ENCODE measurements at places on chromosomes 11 and 22.

GRCh38 chr11:44365616-44366015 lies 55.7 kb upstream of the ALX4 start:
- no peak for DNase-seq

DNA sequence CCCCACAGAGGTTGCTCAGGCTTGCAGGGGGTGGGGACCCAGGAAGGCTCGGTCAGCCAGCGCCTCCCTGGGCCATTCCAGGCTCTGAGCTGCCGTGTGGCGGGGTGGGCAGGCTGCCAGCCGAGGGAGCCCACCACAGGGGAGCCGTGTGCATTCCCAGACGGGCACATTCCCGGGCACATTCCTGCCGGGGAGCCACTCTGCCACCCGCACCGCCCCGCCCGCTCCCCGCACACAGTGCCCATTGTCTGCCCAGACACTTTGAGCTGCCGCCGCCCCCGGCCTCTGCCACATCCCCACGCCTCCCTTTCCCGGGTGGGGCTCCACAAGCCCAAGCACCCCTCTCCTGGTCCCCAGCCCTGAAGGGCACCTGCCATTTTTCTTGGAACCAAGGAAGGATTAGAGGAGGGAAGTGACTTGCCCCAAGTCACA lies 27.4 kb downstream of the RPL3 start:
- DNase-seq = no peak

DNA sequence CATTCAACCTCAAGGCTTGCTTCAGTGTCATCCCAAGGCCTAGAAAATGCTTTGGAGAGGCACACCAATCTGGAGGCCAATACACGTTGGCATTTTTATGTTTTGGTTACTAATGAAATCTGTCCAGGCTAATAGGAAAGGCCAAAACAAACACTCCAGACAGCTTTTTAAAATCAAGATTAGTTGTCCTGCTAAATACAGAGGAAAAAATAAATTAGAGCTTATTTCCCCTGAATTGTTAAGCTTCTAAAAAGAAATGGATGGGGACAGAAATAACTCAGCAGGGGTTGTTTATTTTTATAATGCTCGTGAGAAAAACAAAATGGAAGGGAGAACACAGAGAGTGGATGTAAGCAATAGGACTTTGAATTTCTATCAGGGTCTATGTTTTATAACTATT lies 438.5 kb upstream of the LRRC4C start:
- DNase-seq = no peak

- no peak for DNase-seq
Observed at GRCh38 chr11:66414120-66414934, 6.5 kb upstream of the NPAS4 start.

DNA sequence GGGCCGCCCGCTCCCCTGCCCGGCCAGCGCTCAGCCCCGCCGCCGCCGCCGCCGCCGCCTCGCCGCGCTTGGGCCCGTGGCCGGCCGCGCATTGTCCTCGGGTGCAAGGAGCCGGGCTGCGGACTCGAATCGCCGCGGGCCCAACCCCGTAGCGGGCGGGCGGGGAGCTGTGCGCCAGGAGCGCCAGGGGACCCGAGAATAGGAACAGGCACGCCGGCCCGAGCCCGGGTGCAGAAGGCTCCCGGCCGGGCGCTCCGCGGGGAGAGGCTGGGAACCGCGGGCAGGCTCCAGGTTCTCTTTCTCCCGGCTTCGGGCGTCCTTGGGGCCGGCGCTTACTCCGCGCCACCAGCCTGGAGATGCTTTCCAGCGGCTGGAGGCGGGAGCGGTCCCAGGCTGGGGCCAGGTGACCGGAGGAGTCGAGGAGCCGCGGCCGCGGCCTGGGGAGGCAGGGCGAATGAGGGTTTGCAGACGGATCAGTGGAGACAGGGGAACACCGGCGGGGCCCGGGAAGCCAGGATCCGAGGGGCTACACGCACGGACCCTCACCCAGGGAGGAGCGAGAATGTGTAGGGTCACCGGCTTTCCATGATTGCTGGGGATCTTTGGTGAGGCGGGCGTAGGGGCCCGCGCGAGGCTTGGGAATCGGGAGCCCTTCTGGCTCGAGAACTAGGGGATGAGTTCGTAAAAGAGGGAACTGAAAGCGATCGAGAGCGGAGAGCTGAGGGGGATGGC lies 726 bp downstream of the PKNOX2 start:
- no peak for DNase-seq

GRCh38 chr11:28169816-28170215 lies 61.6 kb downstream of the METTL15 start:
- no peak for DNase-seq

- DNase-seq = no peak
Observed at GRCh38 chr11:132127900-132128288, 757.5 kb downstream of the NTM start.

DNA sequence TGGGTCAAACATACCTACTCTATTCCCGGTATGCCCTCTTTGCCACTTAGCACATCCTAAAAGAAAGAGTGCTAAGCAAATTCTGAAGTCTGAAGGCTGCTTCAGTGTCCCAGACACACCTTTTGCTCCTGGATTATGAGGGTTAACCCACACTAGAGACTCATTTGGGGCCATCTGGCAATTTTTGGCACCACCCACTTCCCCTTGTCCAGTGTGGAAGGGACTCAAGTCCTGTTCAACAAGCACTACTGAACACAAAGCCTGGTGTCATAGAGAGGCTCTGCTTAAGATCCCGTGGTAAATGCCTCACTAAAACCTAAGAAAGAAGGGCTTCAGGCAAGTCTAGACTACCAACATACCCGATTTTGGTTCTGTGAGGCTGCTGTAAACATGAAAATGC lies 85.8 kb downstream of the SERGEF start:
- DNase-seq = no peak

DNA sequence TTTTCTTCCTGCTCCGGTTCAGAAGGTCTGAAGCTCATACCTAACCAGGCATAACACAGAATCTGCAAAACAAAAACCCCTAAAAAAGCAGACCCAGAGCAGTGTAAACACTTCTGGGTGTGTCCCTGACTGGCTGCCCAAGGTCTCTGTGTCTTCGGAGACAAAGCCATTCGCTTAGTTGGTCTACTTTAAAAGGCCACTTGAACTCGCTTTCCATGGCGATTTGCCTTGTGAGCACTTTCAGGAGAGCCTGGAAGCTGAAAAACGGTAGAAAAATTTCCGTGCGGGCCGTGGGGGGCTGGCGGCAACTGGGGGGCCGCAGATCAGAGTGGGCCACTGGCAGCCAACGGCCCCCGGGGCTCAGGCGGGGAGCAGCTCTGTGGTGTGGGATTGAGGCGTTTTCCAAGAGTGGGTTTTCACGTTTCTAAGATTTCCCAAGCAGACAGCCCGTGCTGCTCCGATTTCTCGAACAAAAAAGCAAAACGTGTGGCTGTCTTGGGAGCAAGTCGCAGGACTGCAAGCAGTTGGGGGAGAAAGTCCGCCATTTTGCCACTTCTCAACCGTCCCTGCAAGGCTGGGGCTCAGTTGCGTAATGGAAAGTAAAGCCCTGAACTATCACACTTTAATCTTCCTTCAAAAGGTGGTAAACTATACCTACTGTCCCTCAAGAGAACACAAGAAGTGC lies 661 bp upstream of the MALAT1 start:
- peak; percentile 80 for DNase-seq

DNA sequence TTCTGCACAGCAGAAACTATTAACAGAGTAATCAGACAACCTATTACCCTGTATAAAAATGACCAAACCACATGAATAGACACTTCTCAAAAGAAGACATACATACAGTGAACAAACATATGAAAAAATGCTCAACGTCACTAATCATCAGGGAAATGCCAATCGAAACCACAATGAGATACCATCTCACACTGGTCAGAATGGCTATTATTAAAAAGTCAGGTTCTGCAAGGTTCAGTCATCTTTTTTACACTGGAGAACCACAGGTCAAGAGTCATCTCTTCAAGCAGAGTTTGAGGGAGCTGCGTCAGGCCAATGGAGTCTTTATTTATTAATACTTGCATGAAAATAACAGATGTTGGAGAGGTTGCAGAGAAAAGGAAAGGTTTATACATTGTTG lies 40.4 kb downstream of the RCN1 start:
- no peak for DNase-seq

DNA sequence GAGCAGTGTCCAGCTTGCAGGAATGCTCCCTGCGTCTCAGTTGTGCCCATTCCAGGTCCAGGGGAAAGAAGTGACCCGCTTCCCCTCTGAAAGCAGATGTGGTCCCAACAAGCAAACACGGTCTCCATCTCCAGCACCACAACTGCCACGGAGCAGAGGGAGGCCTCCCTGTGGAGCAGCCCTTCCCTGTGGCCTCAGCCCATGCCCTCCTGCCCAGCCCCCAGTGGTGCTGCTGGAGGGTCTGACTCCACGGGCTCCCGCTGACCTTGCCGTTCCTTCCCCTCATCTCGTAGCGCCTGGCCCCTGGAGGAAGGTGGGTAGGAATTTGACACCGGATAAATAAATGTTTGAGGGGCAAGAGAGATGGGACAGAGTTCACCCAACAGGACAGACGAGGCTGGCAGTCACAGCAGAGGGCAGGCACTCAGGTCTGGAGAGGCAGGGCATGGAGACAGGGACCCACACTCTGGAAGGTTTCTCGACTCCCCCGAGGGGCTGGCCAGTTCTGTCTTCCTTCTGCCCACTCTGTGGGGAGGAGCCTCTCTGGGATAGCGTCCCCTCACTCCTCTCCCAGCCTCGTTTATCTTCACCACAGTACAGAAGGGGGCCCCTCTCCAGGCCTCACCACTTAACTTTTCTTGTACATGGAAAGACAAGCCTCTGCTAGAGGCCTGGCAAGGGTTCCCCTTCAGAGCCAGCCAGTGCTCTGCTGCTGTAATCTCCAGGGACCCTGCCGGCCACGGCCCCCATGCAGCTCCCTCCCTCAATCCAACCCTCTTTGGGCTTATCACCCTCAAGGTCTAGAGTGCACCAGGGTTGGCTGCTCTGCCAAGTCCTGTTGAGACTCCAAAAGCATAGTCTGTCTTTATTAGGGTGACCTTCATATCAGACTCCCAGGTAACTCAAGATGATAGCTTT lies 7.5 kb upstream of the ST3GAL4 start:
- no peak for DNase-seq

- DNase-seq = no peak
Observed at GRCh38 chr22:29263791-29264276, 3.9 kb downstream of the RHBDD3 start.

DNA sequence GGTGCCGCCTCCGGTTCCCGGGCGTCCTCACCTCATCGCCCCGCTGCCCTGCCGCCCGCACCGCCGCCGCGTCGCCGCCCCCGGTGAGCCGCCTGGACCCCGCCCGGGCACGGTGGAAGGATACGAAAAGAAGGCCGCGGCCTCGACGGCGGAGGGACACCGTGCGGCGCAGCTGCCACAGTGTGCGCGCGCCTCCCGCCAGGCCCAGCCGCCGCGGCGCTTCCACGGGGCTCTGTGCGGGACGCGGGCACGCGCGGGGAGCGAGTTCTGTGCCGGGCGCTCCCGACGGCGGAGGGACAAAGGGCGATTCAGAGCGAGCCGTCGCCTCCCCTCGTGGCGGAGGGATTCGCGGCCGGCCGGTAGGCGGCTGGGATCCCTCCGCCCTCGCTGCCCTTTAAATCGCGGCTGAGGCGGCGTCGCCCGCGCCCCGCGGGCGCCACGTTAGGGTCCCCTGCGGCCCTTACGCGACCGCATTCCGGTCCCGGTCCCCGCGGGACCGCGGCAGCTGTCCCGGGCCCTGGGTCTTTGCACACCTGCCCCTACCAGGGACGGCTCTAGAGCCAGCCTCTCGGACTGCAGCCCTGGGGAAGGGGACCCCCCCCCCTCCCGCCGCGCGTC lies 568 bp upstream of the KMT5B start:
- peak; percentile 86 for DNase-seq

DNA sequence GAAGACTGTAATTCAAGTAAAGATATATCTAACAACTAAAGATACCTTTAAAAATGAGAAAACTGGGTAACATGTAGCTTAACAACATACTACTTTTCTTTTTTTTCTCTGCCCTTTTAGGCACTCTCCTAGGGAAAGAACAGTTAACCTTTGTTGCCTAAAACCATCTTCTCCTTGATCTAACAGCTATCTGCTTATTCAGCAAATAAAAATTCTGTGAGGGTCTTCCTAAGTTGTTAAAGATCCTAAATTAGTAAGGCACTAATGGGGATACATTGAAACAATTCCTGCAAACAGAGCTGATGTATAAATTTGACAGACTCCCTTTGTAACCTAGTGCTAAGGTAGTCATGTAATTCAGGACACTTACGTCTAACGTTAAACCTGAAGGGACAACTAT lies 39.1 kb downstream of the MTMR2 start:
- no peak for DNase-seq

DNA sequence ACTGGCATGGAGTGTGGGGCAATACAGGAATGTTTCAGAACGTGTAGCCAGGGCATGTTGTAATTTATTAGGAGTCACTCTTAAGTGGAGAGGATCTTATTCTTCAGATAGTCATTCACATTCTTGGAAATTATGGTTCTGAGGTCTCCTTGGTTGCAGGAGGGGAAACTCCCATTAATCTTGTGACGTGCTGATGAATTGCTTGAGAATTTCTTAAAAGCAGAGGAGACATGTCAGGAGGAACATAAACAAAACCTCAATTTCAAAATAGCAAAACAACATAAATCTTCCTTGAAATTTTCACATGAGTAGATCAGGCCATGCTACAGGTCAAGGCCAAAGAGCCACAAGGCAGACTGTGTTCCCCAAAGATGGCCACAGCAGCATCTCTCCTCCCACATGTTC lies 50.4 kb downstream of the ADM start:
- DNase-seq = no peak

DNA sequence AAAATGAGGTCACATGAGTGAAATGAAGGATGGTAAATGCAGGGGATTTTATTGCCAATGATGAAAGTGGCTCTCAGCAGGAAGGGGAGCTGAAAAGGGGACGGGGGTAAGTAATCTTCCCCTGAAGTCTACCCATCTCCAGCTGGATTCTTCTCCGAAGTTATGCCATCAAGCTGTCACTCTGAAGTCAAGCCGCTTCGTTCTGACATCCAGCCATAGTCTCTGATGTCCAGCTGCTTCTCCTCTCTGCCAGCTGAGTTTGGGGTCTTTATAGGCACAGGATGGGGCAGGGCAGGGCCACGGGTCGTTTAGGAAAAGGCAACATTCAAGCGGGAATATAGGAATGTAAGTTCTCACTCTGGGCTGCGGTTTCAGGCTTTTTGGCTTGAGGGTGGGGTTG lies 181.9 kb upstream of the ANO3 start:
- DNase-seq = no peak

DNA sequence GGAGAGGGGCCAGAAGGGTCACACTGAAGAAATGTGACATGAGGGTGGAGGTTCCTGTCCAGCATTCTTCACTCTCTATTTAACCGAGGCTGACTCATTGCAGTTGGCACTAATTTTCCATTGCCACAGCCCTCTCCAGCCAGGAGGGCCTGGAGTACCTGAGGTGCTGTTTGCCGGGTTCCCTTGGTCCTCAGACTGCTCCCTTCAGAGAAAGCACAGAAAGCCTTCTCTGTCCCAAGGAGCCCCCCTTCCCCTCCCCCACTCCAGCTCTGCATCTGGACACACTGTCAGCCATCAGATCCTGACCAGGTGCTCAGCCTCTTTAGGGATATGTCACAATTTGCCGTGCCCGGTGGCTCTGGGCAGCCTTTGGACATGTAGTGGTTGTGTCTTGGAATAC lies 3.2 kb upstream of the C11orf91 start:
- no peak for DNase-seq

GRCh38 chr22:29816128-29816527 lies 21.9 kb downstream of the ASCC2 start:
- DNase-seq = no peak
